Hematopoietic multipotent progenitor cell treated with erythropoietin and hydrocortisone succinate and interleukin-3 and kit ligand, for 17 days (in vitro differentiated cells): ENCODE measurements at places on chromosomes 5 and 9.
A peak's percentile ranks its signal among the peaks of the same experiment; 100 is the strongest.

GRCh38 chr5:65742565-65743231 lies 20.7 kb downstream of the NLN start:
- DNase-seq = peak; percentile 30

GRCh38 chr5:14665101-14665822 lies 744 bp downstream of the OTULIN start:
- peak; percentile 46 for DNase-seq

DNA sequence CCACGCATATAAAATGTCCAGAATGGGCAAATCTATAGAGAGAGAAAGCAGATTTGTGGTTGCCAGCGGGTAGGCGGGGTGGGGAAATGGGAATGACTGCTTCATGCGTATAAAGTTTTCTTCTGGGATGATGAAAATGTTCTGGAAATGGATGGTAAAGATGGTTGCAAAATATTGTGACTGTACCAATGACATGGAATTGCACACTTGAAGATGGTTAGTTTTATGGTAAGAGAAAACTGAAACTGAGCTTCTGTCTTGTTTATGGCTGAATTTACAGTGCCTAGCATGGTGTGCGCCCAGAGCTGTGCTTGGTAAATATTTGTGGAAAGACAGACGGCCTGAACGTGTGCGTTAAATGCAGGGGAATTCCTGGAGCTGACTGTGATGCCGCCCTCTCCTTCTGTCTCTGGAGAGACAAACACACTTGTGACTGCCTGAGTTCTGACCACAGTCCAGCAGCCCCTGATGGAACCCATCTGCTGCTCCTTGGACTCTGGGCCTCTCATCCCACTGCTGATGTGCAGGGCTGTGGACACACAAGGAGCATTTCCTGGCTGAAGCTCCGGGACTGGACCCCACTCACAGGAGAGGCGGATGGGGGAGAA lies 8.6 kb upstream of the PTGES start:
- no peak for DNase-seq

- DNase-seq = no peak
Observed at GRCh38 chr5:167177736-167178135, 1113.7 kb upstream of the WWC1 start.

- no peak for DNase-seq
Observed at GRCh38 chr5:141476132-141476911, 556 bp downstream of the PCDHGC3 start.

DNA sequence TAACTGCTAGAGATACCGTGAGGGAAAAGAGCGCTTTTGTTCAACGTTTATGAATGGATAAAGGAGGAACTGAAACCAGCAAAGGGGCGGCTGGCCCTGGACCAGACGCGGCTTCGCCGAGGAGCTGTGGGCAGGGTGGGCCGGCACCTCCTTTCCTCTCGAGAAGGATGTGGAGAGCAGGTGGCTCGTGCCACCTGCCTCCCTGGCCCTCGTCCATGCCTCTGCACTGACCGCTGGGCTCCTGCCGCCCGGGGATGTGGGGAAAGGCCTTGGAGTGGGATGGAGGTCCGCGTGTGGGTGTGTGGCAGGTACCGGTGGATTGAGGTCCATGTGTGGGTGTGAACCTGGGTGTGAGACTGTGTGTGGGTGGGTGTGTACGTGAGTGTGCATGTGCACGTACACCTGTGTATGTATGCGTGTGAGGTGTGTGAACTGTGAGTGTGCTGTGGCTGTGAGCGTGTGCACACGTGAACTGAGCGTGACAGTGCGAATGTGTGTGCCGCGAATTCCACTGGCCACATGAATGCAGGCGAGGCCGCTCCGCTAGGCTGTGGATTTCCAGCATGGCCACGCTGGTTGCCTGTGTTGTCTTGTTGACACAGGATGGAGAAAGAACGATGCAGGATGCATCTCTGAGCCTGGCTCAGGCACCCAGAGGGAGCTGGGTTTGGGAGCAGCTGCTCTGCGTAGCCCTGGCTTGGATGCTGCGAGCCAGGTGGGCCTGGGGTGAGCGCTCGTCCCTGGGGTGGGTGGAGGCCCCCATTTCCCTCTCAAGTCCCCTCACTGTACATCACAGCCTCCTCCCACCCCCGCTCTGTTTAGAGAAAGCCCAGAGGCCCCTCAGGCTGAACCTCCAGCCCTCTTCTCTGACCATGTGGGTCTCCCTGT lies 4.4 kb upstream of the CEP72 start:
- no peak for DNase-seq

GRCh38 chr5:10627160-10627701 lies 63.4 kb downstream of the ANKRD33B start:
- DNase-seq = no peak

DNA sequence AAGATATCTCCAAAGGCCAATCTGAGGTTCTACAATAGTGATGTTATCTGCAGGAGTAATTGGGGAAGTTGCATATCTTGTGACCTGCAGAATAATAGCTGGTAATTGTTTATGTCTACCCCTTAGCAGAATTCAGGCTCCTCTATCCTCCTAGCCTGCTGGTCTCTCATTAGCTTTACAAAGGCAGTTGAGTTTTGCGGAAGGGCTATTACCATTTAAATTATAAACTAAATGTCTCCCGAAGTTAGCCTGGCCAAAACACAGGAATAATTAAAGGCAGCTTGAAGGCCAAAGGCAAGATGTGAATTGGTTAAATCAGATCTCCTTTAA lies 168.7 kb downstream of the TTC39B start:
- no peak for DNase-seq

GRCh38 chr9:134700636-134701350 lies 59.2 kb downstream of the COL5A1 start:
- no peak for DNase-seq

DNA sequence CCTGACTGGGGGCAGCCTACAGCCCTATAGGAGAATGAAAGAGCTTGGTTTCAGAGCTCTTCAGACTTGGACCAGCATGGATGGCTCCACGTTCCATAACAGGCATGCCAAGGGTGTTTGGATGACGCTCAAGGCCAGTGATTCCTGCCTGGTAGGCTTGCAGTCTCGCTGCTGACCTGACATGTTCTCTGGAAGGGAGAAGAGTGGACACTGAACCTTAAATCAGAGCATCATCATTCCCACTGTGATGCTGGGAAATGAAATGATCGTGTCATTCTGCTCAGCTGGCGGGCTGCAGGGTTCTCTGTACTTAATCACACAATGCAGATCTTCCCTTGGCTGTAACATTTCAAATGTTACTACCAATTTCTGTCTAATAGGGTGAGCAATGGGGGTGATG lies 57.0 kb downstream of the CFAP90 start:
- no peak for DNase-seq

DNA sequence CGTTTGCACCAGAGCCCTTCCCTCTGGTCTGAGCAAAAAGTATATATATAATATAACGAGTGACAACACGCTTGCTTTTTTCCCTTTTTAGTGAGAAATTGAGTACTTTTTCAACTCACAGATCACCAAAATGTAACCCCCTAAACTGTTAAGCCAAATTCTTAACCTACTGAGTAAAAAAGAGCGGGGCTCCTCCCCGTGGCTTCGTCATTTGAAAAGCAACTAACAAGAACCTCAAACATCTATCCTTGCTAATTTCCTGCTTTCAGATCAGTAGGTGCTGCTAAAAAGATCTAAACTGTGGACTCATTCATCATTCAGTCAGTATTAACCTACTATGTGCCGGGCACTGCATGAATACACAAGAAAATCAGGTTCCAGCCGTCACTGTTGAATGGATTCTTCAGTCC lies 1.0 kb upstream of the PTBP3 start:
- peak; percentile 32 for DNase-seq

- DNase-seq = no peak
Observed at GRCh38 chr5:38538161-38538560, 18.3 kb downstream of the LIFR start.

DNA sequence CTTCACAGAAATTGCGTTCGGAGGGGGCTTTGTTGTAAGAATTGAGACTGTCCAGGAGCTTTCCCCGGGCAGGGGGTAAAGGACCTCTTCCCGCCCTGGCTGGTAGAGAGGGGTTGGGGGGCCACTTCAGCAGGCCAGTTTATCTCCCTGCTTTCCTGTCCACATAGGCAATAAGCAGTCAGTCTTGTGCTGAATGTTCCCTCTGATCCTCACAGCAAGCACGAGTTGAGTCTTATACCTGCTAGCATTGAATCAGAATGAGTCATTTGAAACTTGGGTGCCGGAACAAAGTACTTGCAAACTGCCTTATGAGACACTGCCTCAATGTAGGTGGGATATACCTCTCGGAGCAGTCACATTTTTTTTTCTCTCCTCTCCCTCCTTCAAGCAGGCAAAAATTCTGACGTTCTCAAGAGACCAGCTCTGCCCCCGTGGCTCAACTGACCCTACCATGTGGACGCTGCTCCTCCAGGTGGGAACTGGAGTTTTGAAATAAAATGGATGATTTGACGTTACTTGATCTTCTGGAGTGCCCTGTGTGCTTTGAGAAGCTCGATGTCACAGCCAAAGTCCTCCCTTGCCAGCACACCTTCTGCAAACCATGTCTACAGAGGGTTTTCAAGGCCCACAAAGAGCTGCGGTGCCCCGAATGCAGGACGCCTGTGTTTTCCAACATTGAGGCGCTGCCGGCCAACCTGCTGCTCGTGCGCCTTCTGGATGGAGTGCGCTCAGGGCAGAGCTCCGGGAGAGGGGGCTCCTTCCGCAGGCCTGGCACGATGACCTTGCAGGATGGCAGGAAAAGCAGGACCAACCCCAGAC lies 1.3 kb downstream of the SH3RF2 start:
- no peak for DNase-seq

DNA sequence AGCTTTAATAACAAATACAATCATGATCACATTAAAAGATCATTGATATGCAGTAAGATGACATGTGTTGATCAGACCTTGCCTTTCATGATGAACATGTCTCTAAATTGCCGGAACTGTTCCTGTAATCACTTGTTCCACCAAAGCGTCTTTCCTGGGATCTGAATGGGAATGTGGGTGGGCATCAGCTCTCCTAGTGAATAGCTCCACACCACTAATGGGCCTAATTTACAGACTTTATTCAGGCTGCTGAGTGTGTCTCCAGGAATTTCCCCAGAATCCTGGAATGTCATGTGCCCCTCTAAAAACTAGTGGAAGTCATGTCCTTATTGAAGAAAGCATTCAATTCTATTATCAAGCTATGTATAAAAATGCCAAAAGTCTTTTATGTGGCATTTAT lies 765.1 kb upstream of the CTNND2 start:
- DNase-seq = no peak
